Foreskin keratinocyte (primary cell): ENCODE measurements at places on chromosomes 4 and X. TPM values are rescaled to one million over a fixed set of nuclear protein-coding genes. Genes with fewer than 3 reads are reported as not detected.

RBM47 gene
- total RNA-seq, result 13.9 and 14.0 TPM in 2 replicates

IBSP gene
- not detected in 2 replicates for total RNA-seq

DNA sequence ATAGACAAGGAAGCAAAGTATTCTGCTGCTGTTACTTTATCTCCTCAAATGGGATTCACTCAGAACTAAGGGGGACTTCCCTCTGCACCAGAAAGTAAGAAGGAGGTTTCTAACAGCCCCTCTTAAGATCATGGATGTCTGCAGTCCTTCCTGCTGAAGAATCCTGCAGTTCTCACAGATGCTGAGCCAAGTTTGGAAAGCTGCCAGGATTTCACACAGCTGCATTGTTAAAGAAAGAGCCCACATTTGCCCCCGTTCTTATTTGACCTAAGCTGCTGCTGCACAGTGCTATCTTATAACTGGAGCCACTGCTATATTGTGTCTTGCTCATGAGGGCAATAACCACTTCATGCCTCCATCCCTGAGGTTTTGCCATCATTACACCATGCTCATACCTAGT is 81.1 kb downstream of the FAAH2 start:
- no peak for DNase-seq

ASB9 gene
- total RNA-seq, result 0.85 and 1.0 TPM in 2 replicates

DNA sequence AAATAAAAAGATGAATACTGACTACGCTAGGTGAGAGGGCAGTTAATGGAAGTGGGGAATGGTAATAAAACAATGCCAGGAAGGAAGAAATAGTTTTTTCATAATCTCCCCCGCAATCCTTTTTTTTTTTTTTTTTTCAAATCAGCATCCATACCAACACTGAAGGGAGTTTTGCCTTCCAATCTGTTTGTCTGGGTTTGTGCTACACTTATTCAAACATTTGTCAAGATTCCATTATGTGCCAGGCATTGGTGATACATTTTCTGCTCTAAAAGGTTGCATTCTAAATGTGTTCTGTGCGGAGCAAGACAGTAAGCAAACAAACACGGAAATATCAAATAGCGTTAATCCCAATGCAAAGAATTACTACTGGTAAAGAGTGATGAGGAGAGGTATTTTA is 437.9 kb upstream of the BOD1L1 start:
- no peak for DNase-seq

- no peak for DNase-seq
Observed at GRCh38 chr4:172546782-172547181, 621.8 kb upstream of the GALNT7 start.

MAGEB10 gene
- not detected in 2 replicates for total RNA-seq

- no peak for DNase-seq
Observed at GRCh38 chrX:106042296-106042695, 3.8 kb upstream of the SERPINA7 start.

- DNase-seq, result no peak
Observed at GRCh38 chr4:16231570-16232245, 5.4 kb upstream of the TAPT1 start.

DNA sequence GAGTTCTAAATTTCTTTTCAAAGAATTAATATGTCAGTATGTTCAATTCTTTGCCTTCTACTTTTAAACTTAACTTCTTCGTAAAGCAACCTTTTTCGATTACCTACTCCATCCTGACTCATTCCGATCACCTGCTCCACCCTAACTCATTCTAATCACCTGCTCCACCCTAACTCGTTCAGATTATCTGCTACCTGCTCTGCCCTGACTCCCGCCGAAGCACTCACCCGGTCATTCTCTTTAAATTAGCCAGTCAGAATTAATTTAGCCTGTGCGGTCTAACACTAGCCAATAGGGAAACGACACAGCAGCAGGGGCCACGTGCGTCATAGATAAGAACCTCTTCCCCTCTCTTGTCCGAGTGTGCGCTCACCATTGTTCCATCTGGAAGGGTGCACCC is 60.1 kb upstream of the SH3RF1 start:
- DNase-seq, result no peak

DNA sequence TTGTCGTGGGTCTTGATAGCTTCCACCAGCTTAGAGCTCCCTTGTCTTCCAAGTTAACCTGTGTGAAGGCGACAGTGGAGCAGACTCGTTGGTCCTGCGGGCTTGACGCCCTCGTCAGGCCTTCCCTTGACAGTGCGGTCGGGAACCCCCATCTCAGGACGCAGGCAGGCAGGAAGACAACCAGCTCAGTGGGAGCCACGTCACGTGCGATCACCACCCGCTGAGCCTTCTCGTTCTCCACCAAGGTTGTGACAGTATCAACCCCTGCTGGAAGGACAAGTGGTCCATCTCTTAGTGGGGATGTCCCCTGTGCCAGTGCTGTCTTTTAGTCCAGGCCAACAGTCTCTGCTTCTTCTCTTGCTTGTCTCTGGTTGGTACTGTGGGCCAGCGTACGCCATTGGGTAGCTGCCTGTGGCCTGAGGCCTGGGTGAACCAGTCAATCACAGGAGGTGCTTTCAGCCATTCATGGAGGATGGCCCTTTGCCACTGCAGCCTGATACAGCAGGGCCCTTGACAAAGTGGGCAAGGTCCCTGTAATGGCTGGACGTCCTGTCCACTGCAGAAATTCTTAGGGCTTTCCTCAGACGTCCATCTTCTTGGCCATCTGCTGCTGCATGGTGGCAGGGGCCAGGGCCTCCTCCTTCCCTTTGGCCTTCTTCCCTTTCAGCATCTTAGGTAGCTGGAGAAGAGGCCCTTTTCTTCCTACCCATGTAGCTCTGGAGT is 31.4 kb downstream of the RGS12 start:
- no peak for DNase-seq

- no peak for DNase-seq
Observed at GRCh38 chrX:113651306-113651705, 810.7 kb upstream of the AMOT start.

DNA sequence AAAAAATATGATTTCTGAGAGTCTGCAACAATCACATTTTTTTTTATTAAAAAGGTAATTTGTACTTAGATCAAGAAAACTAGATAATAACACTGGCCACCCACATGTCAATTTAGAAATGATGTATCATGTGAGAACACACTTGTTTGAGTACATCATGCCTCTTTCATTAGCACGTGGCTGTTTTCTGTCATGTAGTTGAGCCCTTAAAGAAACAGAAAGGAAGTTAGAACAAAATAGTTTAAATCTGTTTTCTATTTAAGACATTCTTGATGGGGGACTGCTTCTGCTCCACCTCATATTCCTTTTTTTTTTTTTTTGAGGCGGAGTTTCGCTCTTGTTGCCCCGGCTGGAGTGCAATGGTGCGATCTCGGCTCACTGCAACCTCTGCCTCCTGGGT is 207.5 kb downstream of the NSUN7 start:
- no peak for DNase-seq

GRCh38 chrX:1165535-1166196 is 46.8 kb downstream of the CRLF2 start:
- DNase-seq, result peak; percentile 16

DNA sequence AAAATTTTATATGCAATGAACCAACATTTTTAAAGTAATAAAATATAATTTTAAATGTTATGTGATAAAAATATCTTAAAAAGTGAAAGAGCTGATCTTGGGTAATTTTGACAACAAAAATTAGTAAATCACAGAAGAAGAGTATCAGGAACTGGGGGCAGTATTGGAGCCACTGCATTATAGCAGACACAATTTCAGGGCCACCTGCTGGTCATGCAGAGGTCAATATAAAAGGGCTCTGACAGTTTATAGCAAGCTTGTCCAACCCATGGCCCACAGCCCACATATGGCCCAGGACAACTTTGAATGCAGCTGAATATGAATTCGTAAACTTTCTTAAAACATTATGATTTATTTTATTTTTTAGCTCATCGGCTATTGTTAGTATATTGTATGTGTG is 13.0 kb upstream of the LEF1 start:
- no peak for DNase-seq

DNA sequence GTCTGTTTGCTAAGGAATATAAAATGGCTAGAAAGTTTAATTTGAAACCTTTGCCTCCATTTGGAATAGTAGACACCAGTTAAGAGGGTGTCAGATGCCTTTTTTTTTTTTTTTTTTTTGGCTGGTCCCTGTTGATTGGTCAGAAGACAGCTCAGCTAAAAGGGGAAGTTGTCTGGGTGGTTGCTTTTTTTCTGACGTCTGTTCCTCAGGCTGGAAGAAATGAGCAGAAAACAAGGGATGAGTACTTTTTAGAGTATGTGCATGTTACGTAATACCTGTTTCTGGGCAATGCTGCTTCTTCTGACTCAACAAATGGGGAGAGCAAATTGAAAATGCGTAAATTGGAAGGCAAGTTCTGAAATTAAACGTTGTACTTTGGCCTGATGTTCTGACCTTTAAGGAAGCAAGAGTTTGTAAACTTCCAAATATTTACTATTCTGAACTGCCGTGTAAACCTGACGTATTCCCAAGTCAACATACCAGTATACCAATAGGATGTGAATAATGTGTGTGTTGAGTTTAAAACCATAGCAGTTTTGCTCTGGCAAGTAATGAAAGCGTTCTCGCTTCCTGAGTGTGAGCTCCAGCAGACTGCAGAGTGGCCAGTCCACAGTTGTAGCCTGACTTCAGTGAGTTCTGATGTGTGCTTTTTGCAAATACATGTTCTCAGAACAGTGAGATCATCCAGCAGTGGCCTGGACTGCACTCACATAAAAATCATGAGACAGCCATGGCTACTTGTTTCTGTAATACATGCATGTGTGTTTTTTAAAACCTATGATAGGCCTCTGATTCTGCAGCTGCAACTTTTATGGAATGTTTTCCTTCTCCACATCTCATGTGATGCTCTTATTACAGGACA is 1.7 kb downstream of the SAT1 start:
- DNase-seq, result no peak

- DNase-seq, result no peak
Observed at GRCh38 chr4:165404080-165404479, 25.3 kb downstream of the CPE start.

UNC5C gene
- total RNA-seq, result not detected in 2 replicates

DNA sequence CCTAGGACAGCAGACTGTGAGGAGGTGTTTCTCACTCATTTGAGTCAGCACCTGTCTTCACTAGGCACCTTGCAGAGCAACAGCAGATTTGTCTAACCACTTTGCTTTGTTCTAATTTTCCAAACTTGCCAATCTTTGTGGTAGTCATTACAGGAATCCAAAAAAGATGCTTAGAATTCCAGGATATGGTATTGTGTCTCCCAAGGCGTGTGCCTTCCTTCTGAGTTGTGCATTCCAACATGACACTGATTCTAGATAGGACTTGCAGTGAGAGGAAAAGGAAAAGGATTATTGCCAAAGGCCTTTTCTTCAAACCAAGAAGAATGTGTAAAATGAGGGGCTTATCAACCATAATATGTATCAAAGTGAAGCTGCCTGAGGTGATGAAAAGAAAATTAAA is 126.2 kb downstream of the MAPK10 start:
- DNase-seq, result peak; percentile 97

GRCh38 chr4:22962295-22962694 is 269.6 kb downstream of the GBA3 start:
- no peak for DNase-seq

POU4F2 gene
- not detected in 2 replicates for total RNA-seq

GRCh38 chrX:73922856-73923455 is 360.0 kb downstream of the CHIC1 start:
- DNase-seq, result peak; percentile 21

CLTRN gene
- total RNA-seq, result 0.32 and 0.37 TPM in 2 replicates

- no peak for DNase-seq
Observed at GRCh38 chrX:11214346-11215190, 78.6 kb upstream of the AMELX start.

DNA sequence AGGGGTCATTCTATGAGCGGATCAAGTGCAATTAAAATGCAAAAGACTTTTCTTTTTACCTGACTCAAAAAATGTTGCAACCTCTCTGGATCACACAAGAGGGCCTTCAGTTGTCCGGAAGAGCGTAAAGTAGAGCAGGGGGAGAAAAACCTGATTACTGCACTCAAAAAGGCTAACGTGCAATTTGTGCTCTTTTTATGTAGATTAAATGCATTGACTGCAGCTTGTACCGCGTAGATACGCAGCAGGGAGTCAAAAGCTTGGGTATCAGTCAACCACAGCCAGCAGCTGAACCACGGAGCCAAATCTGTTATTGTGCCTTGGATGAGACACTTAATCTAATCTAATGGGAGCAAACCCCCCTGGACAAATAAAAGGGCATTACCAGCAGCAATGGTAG is 107.3 kb upstream of the RAI2 start:
- DNase-seq, result no peak
